ENCODE measurements at places on chromosomes 3 and 15.
A peak's percentile ranks its signal among the peaks of the same experiment; 100 is the strongest.

DNA sequence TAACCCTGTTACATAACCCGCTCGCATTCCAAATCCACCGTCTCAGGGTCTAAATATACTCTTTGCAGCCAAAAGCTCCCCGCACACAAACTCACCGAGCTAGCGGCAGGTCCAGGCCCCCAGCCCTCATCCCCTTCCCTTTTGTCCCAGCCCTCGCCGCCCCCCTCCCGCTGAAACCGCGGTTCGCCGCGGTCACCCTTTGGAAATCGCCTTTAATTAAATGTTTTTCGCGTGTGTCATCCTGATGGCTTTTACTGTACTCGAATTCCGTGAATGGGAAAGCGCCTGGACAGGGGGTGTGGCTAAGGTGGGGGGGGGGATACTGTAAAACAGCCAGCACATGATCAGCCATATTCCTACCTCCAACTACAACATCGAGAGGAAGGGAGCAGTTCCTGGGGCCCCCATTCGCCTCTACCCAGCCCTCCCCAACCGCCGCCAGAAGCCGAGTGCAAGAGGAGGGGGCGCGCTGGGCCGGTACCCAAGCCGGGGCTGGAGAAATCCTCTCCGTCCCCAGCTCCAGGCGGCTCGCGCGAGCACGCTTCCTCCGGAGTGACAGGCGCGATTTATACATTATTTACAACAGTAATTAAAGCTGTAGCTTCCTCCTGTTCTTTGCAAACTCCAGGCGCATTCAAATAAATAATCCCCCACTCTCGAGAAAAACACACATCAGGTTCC, 1.7 kb downstream of the RORA start:
- peaks cover 6% of the 10 kb centered on the region for H3K4me1 ChIP-seq
- no peak overlapping the region for H3K27ac ChIP-seq
- DNase-seq, result no peak
- H3K4me3 ChIP-seq, result peak overlapping the region; percentile 16

- no peak overlapping the region for H3K4me3 ChIP-seq
- H3K4me1 ChIP-seq, result no peaks in the 10 kb centered on the region
- no peaks in the 10 kb centered on the region for H3K36me3 ChIP-seq
- H3K27ac ChIP-seq, result no peak overlapping the region
- no peak for DNase-seq
Observed at GRCh38 chr15:79656151-79657000, 224.2 kb downstream of the MINAR1 start.

DNA sequence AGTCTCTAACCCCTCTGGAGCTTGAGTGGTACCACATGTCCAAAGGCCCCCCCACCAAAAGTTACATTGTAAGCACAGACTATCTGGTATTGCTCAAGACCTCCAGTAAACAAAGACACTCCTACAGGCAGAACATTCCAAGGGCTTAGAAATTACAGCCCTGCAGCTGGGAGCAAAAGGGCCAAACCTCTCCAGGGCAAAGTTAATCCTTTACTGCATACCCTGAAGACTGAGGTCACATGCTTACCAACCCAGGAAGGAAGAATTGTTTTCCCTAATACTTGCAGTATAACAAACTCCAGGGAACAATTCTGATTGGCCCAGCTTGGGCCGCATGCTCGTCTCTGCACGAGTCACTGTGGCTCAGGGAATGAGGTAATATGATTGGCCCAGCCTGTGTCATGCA, 266.1 kb upstream of the NR2F2 start:
- no peak for DNase-seq
- no peaks in the 10 kb centered on the region for H3K36me3 ChIP-seq
- H3K4me1 ChIP-seq, result no peaks in the 10 kb centered on the region
- H3K27me3 ChIP-seq, result peaks cover 9% of the 10 kb centered on the region
- no peak overlapping the region for H3K4me3 ChIP-seq

DNA sequence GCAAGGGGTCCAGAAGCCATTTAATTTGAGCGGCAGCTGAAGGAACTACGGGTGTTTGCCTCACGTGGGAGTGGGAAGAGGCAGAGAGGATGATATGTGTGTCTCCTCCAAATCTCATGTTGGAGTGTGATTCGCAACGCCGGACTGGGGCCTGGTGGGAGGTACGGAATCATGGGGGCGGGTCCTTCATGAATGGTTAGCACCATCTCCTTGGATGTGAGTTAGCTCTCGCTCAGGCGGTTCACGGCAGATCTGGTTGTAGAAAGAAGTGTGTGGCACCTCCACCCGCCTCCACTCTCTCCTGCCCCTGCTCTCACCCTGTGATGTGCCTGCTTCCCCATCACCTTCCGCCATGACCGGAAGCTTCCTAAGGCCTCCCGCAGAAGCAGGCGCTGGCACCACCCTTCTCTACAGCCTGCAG, 25.4 kb downstream of the XXYLT1 start:
- H3K27ac ChIP-seq, result no peak overlapping the region
- peak; percentile 37 for DNase-seq
- H3K27me3 ChIP-seq, result no peaks in the 10 kb centered on the region
- H3K4me1 ChIP-seq, result peaks cover 9% of the 10 kb centered on the region
- H3K4me3 ChIP-seq, result no peak overlapping the region

- H3K4me1 ChIP-seq, result no peaks in the 10 kb centered on the region
- no peak overlapping the region for H3K27ac ChIP-seq
- no peak overlapping the region for H3K4me3 ChIP-seq
Observed at GRCh38 chr15:46855388-46855787, 861.9 kb upstream of the SEMA6D start.

DNA sequence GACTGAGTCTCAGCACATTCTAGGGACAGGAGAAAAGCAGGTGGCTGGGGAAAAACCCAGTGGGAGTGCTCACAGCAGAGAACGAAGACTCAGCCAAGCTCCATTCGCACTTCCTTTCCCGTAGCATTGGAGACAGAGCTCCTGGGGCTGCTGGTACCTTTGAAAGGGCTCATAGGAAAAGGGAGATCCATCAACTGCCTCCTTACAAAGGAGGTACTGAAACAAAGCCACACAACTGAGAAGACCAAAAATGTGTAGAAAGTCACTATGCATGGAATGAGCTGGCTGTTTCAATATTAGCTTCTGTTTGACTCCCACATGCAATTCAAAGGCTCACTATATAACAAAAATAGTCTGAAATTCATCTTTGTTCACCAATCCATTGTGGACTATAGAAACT, 16.9 kb downstream of the STIMATE start:
- H3K27me3 ChIP-seq, result no peaks in the 10 kb centered on the region
- peaks cover 22% of the 10 kb centered on the region for H3K36me3 ChIP-seq
- peaks cover 18% of the 10 kb centered on the region for H3K4me1 ChIP-seq
- H3K27ac ChIP-seq, result no peak overlapping the region

DNA sequence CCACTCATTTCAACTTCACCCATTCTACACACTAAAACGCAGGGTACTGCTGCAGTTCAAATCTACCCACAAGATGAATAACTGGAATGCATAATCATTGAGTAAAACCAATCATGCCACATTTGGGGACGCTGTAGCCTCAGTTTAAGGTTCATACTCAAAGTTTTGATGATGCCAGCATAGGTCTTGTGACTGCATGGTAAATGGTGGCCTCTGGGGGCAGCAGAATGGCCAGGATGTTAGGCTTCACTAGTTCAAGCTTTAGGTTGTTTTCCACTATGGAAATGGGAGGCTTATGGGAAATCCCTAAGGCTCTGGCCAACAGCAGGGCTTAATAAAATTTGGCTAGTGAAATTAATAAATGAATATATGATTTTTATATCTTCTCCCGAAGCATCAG, 104.3 kb upstream of the TSC22D2 start:
- no peak overlapping the region for H3K4me3 ChIP-seq
- DNase-seq, result no peak
- H3K36me3 ChIP-seq, result no peaks in the 10 kb centered on the region
- H3K4me1 ChIP-seq, result no peaks in the 10 kb centered on the region
- H3K27me3 ChIP-seq, result peaks cover 64% of the 10 kb centered on the region

DNA sequence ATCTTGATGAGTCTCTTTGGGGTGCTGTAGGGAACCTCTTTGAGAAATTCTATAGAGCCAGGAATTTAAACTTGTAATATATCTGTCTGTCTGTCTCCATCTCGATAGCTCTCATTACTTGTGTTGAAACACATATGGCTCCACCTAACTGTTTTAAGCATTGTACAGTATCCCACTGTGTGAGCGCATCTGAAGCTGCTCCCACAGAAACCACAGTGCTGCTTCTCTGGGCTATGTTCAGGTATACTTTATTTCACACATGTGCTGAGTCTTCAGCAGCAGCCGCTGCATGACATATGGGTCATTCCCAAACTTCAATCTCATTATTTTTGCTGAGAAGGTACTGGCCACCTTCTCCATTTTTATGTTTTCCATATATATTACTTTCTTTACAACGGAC, 63.9 kb downstream of the MCTP2 start:
- peak; percentile 52 for DNase-seq
- H3K27me3 ChIP-seq, result no peaks in the 10 kb centered on the region
- peaks cover 56% of the 10 kb centered on the region for H3K36me3 ChIP-seq

DNA sequence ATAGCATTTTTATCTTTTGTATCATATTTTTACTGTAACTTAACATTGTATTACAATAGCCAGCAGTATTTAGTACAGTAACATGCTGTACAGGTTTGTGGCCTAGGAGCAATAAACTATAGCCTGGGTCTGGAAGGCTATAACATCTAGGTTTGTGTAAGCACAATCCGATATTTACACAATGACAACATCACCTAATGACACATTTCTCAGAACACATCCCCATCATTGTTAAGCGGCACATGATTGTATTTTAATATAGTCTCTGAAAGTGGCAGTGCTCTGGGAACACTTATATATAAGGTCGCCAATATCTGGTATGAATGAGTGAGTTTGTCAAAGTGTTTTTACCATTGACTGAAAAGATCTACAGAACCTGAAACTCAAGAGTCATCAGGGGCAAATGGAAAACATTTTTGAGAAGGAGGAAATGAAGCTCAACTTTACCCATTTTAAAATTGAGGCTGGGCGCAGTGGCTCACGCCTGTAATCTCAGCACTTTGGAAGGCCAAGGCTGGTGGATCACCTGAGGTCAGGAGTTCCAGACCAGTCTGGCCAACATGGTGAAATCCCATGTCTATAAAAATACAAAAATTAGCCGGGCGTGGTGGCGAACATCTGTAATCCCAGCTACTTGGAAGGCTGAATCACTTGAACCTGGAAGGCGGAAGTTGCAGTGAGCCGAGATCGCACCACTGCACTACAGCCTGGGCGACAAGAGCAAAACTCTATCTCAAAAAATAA, 38.8 kb upstream of the TNFSF10 start:
- no peak overlapping the region for H3K4me3 ChIP-seq
- peaks cover 13% of the 10 kb centered on the region for H3K36me3 ChIP-seq
- no peaks in the 10 kb centered on the region for H3K27me3 ChIP-seq
- H3K4me1 ChIP-seq, result peaks cover 41% of the 10 kb centered on the region

GRCh38 chr15:74716651-74717050, 8.7 kb downstream of the CYP1A1 start:
- no peak overlapping the region for H3K4me3 ChIP-seq
- no peaks in the 10 kb centered on the region for H3K36me3 ChIP-seq
- no peak overlapping the region for H3K27ac ChIP-seq
- peaks cover 2% of the 10 kb centered on the region for H3K27me3 ChIP-seq
- DNase-seq, result no peak
- no peaks in the 10 kb centered on the region for H3K4me1 ChIP-seq

- no peak overlapping the region for H3K4me3 ChIP-seq
- no peak for DNase-seq
- no peak overlapping the region for H3K27ac ChIP-seq
Observed at GRCh38 chr3:59085976-59086375, 36.2 kb upstream of the CFAP20DC start.

DNA sequence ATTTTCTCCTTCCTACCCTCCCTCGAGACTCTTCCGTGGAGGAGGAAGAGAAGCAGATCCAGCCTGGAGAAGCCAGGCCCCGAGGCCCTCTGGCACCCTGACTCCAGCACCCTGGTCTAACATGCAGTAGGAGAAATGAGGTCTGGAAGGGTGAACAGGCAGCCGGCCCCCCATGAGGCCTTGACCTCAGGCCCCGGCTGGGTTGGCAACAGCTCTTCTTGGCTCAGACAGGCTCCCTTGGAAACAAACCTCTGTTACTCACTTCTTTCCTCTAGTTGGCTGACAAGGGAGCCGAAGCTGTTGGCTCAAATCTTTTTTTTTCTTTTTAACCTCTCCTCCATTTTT, 73.4 kb downstream of the CPN2 start:
- H3K27me3 ChIP-seq, result peaks cover 23% of the 10 kb centered on the region
- no peaks in the 10 kb centered on the region for H3K36me3 ChIP-seq
- H3K4me1 ChIP-seq, result peaks cover 4% of the 10 kb centered on the region

DNA sequence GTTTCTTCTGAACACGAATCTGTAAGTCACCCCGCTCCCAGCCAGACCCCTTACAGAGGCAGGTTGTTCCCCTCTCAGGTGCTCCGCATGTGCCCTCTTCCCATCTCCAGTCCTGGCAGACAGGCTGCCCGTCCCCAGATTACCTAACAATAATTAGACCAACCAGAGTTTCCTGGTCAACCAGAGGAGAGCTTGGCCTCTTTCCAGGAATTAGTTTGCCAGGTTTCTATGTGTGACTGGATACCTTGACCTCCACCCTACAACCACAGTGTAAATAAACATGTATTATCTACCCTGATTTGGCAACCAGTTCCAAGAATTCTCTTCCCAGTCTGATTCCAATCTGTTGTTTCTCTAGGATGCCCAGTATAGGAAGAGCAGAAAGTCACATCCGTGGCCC, 178.0 kb upstream of the UMPS start:
- H3K27ac ChIP-seq, result no peak overlapping the region
- peaks cover 14% of the 10 kb centered on the region for H3K4me1 ChIP-seq
- no peaks in the 10 kb centered on the region for H3K36me3 ChIP-seq
- DNase-seq, result no peak

- peaks cover 13% of the 10 kb centered on the region for H3K4me1 ChIP-seq
- H3K27me3 ChIP-seq, result peaks cover 12% of the 10 kb centered on the region
- DNase-seq, result no peak
- no peak overlapping the region for H3K4me3 ChIP-seq
- H3K27ac ChIP-seq, result no peak overlapping the region
Observed at GRCh38 chr3:133758568-133758928, 12.4 kb downstream of the TF start.

GRCh38 chr3:184553385-184553784, 8.2 kb upstream of the EPHB3 start:
- no peak for DNase-seq
- H3K36me3 ChIP-seq, result no peaks in the 10 kb centered on the region
- H3K27ac ChIP-seq, result no peak overlapping the region
- H3K4me3 ChIP-seq, result no peak overlapping the region

GRCh38 chr3:126398423-126399350, 4.0 kb downstream of the CFAP100 start:
- DNase-seq, result no peak
- H3K27ac ChIP-seq, result no peak overlapping the region
- H3K36me3 ChIP-seq, result no peaks in the 10 kb centered on the region
- no peak overlapping the region for H3K4me3 ChIP-seq
- H3K27me3 ChIP-seq, result peaks cover 19% of the 10 kb centered on the region
- H3K4me1 ChIP-seq, result no peaks in the 10 kb centered on the region

GRCh38 chr3:5155241-5155640, 32.3 kb upstream of the EDEM1 start:
- H3K27ac ChIP-seq, result no peak overlapping the region
- no peak for DNase-seq
- H3K27me3 ChIP-seq, result no peaks in the 10 kb centered on the region
- no peak overlapping the region for H3K4me3 ChIP-seq

- no peak for DNase-seq
- no peaks in the 10 kb centered on the region for H3K36me3 ChIP-seq
Observed at GRCh38 chr15:84829428-84829827, 12.3 kb downstream of the ALPK3 start.

GRCh38 chr3:30526031-30526430, 80.4 kb upstream of the TGFBR2 start:
- H3K4me3 ChIP-seq, result no peak overlapping the region
- peaks cover 3% of the 10 kb centered on the region for H3K36me3 ChIP-seq
- H3K4me1 ChIP-seq, result peaks cover 8% of the 10 kb centered on the region
- DNase-seq, result no peak
- H3K27me3 ChIP-seq, result no peaks in the 10 kb centered on the region
- H3K27ac ChIP-seq, result no peak overlapping the region

- H3K27me3 ChIP-seq, result peaks cover 15% of the 10 kb centered on the region
- DNase-seq, result no peak
- no peak overlapping the region for H3K27ac ChIP-seq
- no peaks in the 10 kb centered on the region for H3K36me3 ChIP-seq
- no peak overlapping the region for H3K4me3 ChIP-seq
Observed at GRCh38 chr15:34642247-34642646, 58.8 kb upstream of the GOLGA8B start.

Data from activated CD8-positive, alpha-beta memory T cell treated with anti-CD3 and anti-CD28 coated beads, Interleukin-2, amount 10 ng/mL, durations not matched to agents 7 days and 5 days (primary cell).